T47D (cell line): ENCODE measurements at places on chromosomes 13 and 19.
A peak's percentile ranks its signal among the peaks of the same experiment; 100 is the strongest.

- no peak for DNase-seq
Measured at GRCh38 chr13:35796623-35797022, 320.1 kb upstream of the MAB21L1 start.

DNA sequence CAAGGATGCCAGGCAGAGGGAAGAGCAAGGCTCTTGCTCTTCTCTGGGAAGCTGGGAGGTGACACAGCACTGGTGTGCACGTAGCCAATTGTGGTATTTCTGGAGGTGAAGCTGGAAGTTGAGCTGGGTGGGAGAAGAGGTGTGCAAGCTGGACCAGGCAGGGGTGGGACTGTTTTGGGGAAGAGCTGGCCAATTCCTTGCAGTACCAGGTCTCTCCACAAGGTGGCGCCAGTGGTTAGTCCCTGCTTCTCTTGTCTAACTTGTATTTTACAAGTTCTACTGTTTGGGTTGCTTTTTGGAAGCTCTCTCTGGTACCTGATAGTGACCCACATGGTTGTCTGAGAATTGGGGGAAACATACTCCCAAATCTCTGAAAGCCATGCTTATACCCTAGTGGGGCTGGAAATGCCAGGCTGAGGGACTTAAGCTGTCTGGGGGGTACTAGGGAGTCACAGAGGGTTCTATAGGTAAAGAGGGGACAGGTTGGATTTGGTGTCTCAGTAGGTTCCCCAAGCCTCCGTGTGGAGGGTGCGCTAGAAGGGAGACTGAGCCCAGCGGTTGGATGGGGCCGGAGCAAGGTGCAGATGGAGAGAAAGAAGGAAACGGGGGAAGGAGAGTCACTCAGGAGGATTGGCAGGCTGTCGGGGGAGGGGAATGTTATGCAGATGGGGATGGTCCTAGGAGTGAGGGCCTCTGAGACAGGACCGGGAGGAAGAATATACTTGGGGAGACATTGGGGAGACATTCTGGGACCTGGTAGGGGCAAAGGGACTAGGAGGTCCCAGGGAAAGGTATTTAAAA is 3.0 kb downstream of the HPN start:
- peak; percentile 67 for DNase-seq

DNA sequence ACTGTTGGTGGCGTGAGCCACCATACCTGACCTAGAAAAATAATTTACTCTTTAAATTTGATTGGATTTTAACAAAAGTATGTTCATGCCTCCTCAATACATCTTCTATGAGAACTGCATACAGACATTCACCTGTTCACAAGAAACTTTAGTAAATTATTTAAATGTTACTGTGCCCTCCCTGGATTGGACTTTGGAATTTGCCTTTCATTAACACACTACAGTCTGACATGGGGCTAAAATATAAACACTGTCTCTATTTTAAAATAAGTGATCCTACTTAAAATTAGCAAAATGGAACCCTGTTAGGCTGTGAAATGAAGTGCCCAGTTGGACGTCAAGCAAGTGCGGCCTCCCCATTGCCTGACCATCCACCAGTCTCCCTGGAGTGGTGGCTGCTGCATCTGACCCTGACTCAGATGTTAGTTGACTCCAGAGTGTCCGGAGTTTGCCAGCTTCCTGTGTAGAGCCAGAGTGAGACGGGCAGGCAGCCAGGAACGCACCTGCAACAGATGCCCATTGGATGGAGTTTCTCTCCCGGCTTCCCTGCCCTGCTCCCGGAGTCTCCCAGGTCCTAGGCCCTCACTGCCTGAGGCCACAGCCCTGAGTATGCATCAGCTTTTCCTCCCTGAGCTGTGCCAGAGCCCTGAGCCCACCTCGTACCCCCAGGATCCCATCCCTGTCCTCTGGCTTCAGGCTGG is 45.9 kb upstream of the ATP11A start:
- no peak for DNase-seq

GRCh38 chr13:43879755-43880181 is at the start of gene LACC1:
TSS of gene LACC1 (plus strand) at chr13:43879904. CDS start at chr13:43880986, 1,082 bp downstream.
- DNase-seq = no peak

DNA sequence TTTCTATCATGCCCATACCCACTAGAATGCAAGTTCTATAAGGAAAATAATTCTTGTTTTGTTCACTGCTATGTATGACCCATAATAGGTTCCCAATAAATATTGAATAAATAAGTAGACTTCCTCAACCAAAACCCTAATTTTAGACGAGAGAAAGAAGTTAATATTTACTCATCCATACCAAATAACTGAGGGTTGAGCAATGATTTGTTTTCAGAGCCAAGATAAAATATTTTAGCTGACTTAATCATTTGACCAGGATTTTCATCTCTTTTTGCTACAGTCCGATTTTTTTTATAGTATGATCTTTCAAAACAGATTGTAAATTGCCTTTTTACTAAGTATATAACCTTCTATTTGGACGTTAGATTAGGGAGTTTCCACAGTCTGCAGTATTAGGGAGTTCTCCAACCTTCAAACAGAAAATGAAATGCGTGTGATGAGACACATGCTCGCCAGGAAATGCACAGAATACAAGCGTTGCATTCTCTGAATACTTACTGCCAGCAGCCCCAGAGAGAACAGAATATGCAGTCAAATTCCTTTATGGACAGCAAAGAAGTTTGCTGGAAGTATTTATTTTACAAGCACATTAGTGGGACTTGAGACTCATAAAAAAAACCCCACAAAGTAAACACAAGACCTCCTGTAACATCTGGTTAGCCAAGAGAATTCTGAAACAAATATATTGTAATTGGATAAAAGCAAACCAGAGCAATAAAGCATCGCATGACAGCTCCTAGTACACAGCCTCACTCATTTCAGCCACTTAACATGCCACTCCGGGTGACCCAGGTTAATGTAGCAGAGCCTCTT is 230.0 kb downstream of the MYO16 start:
- no peak for DNase-seq

DNA sequence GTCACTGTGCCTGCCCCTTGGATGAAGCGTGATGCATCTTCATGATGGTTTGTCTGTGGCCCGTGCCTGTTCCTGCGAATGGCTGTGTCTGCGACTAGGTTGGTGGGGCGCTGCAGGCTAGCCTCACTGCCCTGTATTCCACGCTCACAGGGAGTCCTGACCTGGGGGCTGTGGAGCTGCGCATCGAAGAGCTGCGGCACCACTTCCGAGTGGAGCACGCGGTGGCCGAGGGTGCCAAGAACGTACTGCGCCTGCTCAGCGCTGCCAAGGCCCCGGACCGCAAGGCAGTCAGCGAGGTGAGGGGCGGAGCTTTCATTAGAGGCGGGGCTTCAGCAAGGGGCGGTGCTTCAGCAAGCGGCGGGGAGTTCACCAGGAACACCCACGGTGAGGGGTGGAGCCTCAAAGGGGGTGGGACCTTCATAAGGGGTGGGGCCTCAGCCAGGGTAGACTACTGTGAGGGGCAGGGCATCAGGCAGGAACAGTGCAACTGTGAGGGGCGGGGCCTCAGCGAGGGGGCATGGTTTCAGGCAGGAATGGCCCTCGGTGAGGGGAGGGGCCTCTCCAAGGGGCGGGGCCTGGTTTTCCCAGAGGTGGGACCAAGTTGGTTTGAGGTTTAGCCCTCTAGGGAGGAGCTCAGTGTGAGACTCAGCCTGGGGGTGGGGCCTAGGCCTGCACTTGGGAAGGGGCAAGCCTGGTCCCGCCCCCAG is 17.2 kb downstream of the PKN1 start:
- peak; percentile 94 for DNase-seq

DNA sequence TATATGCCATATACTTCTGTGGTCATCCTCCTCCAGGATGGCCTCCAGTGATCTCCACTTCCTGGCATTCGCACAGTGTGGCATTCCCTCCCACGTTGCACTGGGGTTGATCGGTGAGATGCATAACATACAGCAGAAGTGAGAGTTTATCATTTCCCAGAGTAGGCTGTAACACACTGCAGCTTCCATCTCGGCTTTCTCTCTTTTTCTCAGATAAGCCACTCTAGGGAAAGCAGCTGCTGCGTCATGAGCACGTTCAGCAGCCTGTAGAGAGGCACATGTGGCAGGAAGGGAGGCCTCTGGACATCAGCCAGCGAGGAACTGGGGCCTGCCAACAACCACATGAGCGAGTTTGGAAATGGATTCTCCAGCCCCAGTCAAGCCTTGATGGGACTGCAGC is 807.1 kb downstream of the DIAPH3 start:
- peak; percentile 6 for DNase-seq

- DNase-seq = peak; percentile 51
Measured at GRCh38 chr13:44969551-44970484, 19.5 kb downstream of the NUFIP1 start.

DNA sequence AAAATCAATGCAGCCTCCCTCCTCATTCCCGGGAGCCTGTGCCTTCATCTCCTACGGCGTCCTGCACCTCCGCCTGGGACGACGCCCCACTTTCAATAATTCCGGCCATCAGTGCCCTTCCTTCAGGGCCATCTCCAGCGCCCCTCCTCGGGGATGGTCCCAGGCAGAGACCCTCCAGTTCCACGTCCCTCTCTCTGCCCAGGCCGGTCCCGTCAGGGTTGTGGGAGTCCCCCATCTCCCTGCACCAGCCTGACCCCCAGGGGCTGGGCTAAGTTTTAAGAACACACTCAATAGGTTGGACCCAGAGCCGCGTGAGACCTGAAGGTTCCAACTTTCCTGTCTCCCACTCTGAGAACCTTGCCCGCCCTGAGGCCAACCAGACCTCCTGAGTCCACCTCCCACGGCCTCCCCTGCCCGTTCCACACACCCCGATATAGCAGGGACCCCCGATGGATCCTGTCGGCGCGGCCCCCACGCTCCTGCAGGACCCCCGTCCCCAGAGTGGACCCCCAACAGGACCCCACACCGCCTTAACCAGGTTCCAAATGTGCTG is 646 bp downstream of the TMEM161A start:
- no peak for DNase-seq

DNA sequence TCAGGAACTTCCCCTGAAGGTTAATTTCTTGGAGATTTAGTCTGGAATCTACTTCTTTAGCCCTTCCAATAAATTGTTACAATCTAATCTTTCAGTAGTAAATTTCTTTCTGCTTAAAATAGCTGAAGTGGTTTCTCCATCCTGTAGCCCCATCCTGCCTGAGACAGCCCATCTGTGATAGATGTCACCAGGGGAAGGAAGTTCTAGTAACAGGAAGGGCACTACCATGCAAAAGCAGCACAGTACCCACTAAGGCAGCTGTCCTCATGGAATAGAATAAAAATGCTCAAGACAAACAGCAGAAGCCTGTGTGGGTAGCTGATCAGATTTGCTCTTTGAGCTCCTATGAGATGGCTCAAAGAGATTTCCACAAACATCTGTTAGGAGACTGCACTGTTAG is 1036.5 kb downstream of the SLITRK5 start:
- DNase-seq = no peak

GRCh38 chr13:64397701-64398100 is 2832.4 kb downstream of the PCDH9 start:
- DNase-seq = no peak

- DNase-seq = peak; percentile 28
Measured at GRCh38 chr13:111516712-111517640, 196.5 kb downstream of the TEX29 start.

- DNase-seq = no peak
Measured at GRCh38 chr19:29442910-29443309, 82.9 kb upstream of the VSTM2B start.

- no peak for DNase-seq
Measured at GRCh38 chr13:68428292-68428691, 1198.2 kb upstream of the PCDH9 start.

DNA sequence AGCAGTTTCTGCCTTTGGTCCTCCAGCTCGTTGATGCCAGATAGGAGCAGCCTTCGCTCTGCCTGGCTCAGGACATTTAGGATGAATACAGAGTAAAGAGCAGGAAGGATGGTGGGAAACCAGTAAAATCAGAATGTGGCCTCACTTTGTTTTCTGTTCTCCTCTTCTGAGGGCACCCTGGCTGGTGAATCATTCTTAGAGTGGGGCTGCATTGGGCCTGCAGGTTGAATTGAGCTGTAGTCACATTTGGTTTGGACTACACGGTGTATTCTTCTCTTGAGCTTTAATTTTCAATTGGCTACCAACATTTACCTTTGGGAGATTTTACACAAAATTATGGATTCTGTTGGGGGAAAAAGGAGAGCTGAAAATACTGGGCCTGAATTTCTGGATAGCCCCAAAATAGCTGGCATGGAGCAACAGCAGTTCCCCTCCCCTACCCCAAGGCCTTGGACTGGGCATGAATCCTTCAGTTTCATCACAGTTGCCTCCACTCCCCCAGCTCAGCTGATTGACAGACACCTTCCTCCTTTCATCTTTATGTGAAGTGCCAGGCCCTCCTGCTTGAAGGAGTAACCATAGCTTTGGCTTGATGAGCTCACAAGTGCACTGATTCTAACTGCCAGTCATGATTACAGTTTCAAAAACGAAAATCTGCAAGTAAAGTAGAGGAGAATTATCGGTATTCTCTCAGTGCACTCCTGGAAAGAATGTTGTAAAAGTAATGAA is 24.3 kb downstream of the ERCC5 start:
- DNase-seq = no peak

DNA sequence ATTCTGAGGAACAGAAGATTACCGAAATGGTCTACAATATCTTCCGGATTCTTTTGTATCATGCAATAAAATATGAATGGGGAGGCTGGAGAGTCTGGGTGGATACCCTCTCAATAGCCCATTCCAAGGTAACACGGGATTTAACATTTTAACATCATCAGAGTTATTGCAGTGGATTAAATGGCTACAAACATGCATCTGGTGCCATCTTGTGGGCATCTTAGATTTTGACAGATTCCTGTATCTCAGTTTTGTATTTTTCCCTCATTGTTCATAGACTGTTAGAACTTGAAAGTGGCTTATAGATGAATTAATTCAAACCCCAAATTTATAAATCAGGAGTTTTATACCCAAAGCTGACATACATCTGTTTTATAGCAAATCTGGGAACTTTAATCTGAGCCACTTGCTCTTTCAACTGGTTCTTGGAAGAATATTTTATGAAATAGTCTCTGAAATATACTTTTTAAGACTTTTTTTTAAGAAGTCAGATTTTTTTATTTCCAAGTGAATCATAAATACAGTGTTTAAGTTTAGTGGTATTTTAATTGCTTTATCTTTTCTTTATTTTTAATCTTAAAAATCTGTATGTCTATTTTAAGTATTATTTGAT is 215.2 kb downstream of the NBEA start:
- peak; percentile 4 for DNase-seq

GRCh38 chr19:43691755-43692154 is 21.8 kb upstream of the PLAUR start:
- DNase-seq = no peak

GRCh38 chr19:16118489-16119033 is 6.9 kb downstream of the RAB8A start:
- no peak for DNase-seq

DNA sequence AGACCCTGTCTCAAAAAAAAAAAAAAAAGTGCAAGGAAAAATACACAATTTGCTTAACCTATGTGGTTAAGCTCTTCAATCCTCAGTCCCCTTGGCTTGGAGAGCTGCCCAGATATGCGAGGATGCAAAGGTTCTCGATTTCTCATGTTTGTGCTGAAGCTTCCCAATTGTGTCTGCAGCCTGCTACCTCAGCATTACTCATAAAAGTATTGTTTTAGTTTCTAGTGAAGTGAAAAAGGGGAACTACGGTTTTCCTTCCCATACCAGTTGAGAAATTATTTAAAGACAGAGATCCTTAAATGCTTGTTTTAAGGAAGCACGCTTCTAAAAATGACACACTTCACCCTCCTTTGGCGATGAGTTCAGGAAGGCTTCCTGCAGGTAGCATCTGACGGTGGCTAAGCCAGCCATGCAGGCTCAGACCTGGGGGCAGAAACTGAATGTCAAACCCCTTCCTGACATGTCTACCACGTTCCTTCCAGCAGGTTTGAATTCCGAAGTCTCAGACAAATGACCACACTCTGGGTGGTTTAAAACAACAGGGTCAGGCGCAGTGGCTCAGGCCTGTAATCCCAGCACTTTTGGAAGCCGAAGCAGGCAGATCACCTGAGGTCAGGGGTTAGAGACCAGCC is 47.9 kb downstream of the RUBCNL start:
- DNase-seq = no peak
